Fibroblast of villous mesenchyme (primary cell): ENCODE measurements at places on chromosomes 5 and 9. TPM values are rescaled to one million over a fixed set of nuclear protein-coding genes. Genes with fewer than 3 reads are reported as not detected.
A peak's percentile ranks its signal among the peaks of the same experiment; 100 is the strongest.

FOXD4L3 gene
- 0.32 TPM in 1 of 2 replicates, not detected in the other for total RNA-seq

ACTBL2 gene
- total RNA-seq, result 0.43 and 0.97 TPM in 2 replicates

SLC24A2 gene
- under 0.01 TPM in 1 of 2 replicates, not detected in the other for total RNA-seq

DNA sequence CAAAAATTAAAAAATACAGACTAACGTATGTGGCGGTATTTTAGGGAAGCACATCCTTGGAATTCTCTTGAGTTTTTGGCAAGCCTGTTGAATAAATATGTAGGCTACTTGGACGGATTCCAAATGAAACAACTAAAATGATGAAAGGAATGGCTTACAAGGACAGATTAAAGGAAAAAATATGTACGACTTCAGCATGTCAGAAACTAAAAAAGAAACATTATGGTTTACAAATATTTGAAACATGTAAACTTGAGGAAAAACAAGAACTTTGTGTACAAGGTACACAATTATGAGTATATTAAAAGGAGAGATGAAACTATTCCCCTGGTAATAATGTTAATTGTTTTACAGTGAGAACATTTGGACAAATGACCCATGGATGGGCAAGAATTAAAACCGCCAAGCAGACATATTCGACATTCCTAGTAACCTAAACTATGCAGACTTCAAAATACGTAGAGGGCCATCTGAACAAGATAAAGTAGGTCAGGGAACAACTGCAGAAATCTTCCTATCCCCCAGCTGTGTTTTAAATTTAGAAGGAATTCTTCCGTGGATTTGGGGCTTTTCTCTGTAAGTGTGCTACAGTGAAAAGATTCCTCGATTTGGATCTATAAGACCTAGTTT is 12.5 kb downstream of the EDIL3 start:
- peak; percentile 63 for DNase-seq

- no peak for DNase-seq
Observed at GRCh38 chr5:103601314-103601713, 38.7 kb upstream of the NUDT12 start.

- DNase-seq, result no peak
Observed at GRCh38 chr5:160460377-160461049, 38.9 kb downstream of the PTTG1 start.

DNA sequence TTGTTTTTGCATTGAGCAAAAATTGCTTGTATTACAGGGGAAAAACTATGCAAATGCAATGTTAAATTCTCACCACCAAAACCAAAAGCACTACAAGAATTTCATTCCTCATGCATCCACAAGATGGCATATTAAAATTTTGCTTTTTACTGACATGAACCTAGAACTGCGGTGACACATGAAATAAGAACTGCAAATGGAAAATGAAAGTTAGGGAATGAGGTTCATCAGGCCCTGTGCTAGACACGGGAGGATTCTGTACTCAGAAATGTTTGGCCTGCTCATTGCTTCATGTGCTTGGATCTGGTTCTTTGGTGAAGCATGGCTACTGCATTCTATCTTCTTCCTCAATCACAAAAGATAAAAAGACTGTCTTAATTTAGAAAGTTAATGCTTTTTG is 9.1 kb upstream of the RFK start:
- peak; percentile 85 for DNase-seq

TAF11L10 gene
- total RNA-seq, result not detected in 2 replicates

DNA sequence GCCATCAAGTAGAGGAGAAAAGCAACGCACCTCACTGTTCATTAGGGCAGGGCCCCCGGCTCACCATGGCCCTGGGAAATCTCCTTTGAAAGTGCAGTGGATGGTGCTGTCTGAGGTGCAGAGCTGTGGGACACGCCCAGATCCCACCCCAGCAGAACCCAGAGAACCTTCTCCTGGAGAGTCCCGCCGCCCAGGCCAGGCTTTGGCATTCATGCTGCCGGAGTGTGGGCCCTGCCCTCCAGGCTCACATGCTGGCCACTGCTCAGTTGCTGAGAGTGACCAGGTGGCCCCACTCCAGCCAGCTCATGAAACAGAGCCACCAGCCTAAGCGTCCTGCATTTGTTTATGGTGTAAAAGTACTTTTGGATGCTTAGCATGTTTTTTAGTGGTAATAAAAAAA is 23.8 kb upstream of the LRRC14B start:
- peak; percentile 50 for DNase-seq

C9orf85 gene
- total RNA-seq, result 9.7 and 16.4 TPM in 2 replicates

- DNase-seq, result peak; percentile 100
Observed at GRCh38 chr5:76805821-76806505, 12.9 kb upstream of the F2RL1 start.

DNA sequence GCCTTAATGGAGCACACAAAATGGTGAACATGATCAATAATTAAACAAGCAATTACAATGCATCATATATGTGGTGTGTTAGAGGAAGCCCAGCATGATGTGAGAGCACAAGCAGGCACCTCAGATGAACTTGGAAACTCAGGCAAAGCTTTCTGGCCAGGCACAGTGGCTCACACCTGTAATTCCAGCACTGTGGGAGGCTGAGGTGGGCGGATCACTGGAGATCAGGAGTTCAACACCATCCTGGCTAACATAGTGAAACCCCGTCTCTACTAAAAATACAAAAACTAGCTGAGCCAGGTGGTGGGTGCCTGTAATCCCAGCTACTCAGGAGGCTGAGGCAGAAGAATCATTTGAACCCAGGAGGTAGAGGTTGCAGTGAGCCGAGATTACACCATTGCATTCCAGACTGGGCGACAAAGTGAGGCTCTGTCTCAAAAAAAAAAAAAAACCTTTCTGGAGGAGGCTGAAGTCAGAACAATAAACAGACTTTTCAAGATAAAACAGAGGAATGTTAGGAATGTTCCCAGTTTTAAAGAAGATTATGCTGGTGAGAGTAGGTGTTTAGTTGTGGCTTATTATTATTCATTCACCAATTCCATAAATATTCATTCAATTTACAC is 159.4 kb downstream of the CEMIP2 start:
- DNase-seq, result peak; percentile 6

DNA sequence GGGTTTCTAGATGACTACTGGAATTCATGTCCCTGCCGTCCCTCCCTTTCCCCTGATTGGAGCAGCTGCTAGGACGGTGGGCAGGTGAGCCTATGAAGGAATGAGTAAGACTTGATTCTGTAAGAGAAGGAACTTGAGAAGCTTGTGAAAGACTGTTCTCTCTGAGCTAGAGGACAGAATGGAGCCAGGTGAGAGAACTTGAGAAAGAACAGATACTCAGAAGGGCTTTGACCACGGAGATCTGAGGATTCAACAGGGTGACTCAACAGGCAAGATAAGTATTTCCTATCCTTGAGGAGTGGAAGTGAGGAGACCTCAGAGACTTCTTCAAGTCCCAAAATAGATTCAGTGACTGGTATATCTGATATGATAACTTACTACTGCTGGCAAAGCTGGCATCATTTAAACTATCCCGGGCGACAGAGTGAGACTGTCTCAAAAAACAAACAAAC is 41.9 kb downstream of the HSDL2 start:
- DNase-seq, result peak; percentile 32

DNA sequence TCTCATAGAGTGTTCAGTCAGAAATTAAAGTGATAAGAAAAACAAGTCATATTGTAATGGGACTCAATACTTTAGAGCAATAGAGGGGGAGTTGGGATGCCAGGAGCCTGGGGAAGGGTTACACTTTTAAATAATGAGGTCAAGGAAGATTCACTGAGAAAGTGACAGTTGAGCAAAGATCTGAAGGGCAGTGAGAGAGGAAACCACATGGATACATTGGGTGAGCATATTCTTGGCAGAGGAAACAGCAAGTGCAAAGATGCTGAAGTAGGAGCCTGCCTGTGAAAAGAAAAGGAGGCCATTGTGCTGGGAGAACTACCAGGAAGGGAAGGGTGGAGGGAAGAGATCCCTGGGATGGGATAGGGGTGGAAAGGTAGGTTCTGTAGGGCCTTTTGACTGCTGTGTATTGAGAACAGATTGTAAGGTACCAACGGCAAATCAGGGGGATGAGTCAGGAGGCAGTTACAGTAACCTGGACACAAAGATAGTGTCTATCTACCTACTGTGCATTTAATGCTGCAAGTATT is 79.4 kb downstream of the PAM start:
- DNase-seq, result no peak

DNA sequence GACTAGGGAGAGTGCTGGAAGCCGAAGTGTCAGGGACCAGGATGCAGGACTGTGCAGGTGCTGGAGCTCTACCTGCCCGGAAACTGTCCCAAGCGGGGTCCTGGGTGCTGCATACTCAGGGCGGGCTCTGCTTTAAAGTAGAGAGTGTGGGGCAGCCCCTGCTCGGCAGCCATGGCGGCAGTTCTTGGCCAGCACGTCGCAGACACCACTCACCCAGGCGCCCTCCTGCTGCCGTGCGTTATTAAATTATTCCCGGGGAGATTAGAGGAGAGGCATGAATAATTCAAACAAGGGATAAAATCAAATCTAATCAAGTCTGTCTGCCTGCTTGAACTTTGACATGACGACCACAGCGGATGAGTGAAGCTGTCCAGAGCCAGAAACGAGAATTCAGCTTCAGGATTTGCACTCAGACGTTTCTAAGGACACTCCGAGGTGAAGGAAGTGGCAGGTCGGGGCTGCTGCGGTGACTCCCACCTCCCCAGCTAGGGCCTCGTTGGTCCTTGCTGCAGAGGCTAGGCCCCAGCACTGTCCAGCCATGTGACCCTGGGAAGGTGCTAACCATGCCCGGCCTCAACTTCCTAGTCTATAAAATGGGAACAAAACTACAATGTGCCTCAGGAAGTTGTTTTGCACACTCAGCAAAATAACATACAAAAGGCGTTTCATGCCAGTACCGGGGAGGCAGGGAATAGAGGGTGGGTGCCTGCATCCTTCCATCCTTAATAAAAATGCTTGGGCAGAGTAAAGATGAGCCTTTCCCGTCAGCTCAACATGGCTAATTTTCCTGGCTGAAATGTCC is 91.3 kb upstream of the ADAMTS2 start:
- no peak for DNase-seq

DNA sequence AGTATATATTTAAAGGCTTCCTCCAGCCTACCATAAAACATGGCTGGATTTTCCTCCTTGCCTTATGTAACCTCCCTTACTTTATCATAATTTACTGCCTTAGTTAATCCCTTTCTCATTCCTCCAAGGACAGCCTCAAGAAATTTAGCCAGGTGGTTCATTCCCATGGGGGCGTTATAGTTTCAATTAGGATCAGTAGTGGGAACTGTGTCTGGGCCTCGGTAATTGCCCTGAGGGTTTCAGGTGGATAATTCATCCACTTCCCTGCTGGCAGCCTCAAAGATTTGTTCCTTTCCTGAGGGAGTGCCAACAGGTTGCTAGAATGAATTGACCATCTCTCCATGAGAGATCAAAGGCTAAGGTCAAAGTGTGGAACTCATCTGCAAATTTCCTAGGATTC is 4.3 kb upstream of the GM2A start:
- DNase-seq, result no peak

DNA sequence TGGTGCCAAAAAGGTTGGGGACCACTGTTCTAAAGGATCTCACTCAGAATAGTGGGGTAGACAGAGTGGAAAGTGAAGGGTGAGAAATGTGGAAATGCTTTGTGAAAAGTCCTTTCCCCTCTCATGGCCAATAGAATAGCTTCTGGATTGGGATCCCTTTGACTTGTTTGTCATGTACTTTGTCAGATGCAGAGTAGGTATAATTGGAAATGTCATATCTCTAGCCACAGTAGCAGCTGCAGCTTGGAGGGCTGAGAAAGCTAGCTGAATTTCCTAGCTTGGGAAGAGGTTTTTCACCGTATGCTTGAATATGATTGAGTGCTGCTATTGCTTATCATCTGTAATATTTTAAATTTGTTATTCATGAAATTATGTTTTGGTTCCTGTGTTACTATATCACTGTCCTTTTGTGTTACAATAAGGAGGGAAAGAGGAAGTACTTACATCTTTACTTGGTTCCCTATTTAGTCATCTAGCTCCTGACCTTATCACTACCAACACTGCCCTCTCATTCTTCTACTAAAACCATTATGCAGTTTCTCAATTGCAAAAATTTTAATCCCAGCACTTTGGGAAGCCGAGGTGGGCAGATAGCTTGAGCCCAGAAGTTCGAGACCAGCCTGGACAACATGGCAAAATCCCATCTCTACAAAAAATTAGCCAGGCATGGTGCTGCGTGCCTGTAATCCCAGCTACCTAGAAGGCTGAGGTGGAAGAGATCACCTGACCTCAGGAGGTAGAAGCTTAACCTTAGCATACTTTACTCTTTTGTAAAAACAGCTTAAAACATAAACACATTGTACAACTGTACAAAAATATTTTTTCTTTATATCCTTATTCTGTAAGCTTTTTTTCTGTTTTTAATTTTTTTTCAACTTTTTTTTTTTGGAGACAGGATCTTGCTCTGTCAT is 12.4 kb downstream of the SLC30A5 start:
- no peak for DNase-seq

DNA sequence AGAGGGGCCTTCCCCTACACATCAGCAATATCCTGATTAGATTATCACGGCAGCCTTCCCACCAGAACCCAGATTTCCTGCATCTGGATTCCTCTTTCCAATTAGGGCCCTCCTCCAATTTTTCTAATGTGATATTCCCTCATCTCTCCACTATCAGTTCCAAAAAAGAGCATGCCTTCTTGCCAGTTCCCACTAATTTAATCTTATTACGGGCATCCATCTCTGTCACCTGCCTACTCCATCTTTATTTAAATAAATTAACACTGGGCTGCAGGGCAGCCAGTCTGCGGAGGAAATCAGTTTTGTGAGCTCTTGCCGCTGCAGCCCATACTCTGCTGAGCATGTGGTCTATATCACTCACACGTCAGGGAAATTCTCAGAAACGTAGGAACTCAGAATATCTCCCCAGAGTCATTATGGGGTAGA is 16.6 kb upstream of the FBP2 start:
- peak; percentile 14 for DNase-seq

DNA sequence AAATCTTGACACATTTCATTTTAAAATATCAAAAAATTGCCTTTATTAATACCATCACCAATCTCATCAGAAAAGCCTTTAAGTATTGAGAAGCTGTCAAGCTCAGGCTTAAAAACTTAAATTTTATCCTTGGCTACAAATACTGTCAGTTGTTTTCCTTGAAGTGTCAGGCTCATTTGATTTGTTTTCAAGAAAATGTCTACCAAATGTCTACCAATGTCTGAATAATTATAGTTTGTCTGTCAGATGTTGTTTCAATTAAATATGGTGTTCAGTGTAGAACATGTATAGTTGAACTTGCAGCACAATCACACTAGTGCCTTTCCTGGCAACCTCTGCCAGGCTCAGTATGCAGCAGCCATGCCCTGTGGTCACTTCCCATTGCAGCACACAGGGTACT is 455.2 kb upstream of the ADAMTS16 start:
- no peak for DNase-seq

DNA sequence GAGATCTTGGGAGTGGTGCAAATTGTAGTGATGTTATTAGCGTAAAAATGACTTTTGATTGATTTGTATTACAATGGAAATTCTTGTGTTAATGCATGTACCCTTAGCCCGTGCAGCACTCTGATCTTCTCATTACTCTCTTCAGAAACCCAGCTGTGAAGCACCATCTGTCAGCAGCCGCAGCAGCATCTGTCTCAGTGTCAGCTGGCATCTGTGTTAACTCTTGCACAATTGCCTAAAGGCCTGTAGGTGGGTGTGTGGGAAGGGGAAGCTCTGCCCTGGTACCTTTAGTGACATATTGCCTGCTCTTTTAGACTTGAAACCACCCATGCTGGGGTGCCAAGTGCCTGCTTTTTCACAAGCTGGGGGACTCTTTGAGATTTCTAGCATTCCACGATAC is 101.3 kb downstream of the FBXL7 start:
- no peak for DNase-seq

AIF1L gene
- 0.32 and 0.43 TPM in 2 replicates for total RNA-seq

GRCh38 chr5:124639095-124639665 is 107.3 kb downstream of the ZNF608 start:
- DNase-seq, result no peak

GTF2H2C gene
- 36.1 and 47.5 TPM in 2 replicates for total RNA-seq

- DNase-seq, result no peak
Observed at GRCh38 chr9:27386571-27387091, 89.7 kb upstream of the EQTN start.
